WTC11 (cell line): ENCODE measurements at places on chromosomes 2 and 18.
A peak's percentile ranks its signal among the peaks of the same experiment; 100 is the strongest.

DNA sequence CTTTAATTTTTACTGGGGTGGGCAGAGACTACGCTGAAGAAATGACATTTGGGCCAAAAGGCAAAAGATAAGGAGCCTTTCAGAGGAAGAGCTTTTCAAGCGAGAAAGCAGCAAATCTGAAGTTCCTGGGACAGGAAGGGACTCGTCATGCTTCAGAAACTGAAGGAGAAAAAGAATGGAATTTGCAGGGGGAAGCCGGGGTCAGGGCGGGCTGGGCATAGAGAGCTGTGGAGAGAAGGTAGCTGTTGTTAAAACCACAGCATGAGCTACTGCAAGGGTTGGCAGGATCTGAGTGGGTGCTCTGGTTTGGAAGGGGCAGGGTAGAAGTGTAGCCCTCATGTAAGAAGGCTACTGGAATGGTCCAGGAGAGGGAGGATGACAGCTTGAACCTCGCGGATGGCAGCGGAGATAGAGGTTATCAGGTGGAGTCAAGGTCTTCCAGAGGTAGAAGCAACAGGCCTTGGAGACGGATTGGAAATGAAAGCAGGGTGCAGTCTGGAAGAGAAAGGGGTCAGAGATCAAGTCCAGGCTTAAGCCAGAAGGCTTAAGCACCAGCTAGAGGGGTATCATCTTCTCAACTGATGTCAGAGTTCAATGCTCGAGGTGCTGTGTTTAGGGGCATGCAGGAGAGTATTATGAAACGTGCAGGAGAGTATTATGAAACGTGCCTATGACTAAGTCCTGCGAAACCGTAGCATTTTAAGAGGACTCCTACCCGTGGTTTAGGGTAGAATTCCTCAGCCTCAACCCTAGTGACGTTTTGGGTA lies 18.9 kb downstream of the ATP8B1 start:
- no peak for DNase-seq
- peaks cover under 1% of the 10 kb centered on the region; the same call in 1 of the 2 replicates for H3K36me3 ChIP-seq
- 0 out of 2 replicates have a peak overlapping the region, but pooled peaks have one; percentile 0 for H3K27ac ChIP-seq
- peaks cover 27% of the 10 kb centered on the region for H3K4me1 ChIP-seq

DNA sequence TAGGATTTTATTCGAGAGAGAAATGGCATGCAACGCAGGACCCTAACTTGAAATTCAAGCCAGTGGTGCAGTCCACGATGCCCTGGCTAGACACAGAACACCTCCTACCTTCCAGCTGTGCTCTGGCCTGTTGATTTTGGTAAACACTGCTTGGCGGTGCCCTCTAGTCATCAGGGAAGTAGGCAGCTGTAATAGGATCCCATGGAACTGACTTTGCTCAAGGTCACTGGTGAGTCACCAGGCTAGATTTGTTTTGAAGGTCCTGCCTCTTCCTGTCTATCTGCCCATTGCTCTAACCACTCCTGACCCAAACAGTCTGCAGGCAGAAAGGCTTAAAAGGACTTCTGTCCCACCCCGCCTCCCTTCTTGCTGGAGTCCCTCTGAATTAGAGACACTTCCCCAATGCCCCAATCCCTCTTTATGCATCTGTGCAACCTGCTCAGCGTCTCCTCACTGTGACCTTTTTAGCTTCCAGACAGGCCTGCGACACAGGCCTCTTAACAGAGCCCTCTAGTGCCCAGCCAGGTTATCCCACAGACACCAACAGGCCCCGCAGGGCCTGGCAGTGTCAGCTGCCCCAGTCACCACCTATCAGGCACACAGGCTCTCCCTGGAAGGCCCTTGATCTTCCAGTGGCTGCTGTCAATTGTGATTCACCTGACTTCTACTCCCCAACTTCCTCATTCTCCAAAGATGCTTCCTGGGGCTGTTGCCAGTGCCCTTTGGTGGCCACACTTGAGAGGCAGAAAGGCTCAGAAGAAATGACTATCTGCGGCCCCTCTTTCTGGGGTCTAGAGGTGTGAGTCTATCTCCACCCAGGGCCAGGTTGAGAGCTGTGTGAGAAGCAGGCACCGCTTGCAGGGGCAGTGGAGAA lies 5.2 kb downstream of the TMEM127 start:
- peak; percentile 59 for DNase-seq
- peaks cover 3% of the 10 kb centered on the region; the same call in 1 of the 2 replicates for H3K36me3 ChIP-seq
- H3K27me3 ChIP-seq: no peaks in the 10 kb centered on the region
- peak overlapping the region; percentile 25; the same call in 1 of the 2 replicates for H3K4me3 ChIP-seq
- H3K27ac ChIP-seq: peak overlapping the region; percentile 97

DNA sequence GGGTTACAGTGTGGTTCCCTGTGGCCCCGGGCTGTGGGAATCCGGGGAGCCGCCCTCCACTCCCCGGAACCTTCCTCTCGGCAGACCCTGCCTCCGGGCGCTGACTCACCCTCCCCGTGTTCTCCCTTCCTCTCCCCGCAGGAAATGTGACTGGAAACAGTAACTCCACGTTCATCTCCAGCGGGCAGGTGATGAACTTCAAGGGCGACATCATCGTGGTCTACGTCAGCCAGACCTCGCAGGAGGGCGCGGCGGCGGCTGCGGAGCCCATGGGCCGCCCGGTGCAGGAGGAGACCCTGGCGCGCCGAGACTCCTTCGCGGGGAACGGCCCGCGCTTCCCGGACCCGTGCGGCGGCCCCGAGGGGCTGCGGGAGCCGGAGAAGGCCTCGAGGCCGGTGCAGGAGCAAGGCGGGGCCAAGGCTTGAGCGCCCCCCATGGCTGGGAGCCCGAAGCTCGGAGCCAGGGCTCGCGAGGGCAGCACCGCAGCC lies 59.5 kb downstream of the TNFRSF11A start:
- peaks cover 21% of the 10 kb centered on the region for H3K4me1 ChIP-seq
- no peaks in the 10 kb centered on the region; the same call in 1 of the 2 replicates for H3K27me3 ChIP-seq
- H3K36me3 ChIP-seq: no peaks in the 10 kb centered on the region
- DNase-seq: peak; percentile 47

GRCh38 chr2:82857967-82858366 lies 1601.1 kb downstream of the SUCLG1 start:
- no peaks in the 10 kb centered on the region for H3K36me3 ChIP-seq
- H3K4me1 ChIP-seq: peaks cover 2% of the 10 kb centered on the region; the same call in 1 of the 2 replicates
- H3K4me3 ChIP-seq: no peak overlapping the region
- H3K27me3 ChIP-seq: no peaks in the 10 kb centered on the region
- H3K27ac ChIP-seq: no peak overlapping the region
- DNase-seq: no peak

DNA sequence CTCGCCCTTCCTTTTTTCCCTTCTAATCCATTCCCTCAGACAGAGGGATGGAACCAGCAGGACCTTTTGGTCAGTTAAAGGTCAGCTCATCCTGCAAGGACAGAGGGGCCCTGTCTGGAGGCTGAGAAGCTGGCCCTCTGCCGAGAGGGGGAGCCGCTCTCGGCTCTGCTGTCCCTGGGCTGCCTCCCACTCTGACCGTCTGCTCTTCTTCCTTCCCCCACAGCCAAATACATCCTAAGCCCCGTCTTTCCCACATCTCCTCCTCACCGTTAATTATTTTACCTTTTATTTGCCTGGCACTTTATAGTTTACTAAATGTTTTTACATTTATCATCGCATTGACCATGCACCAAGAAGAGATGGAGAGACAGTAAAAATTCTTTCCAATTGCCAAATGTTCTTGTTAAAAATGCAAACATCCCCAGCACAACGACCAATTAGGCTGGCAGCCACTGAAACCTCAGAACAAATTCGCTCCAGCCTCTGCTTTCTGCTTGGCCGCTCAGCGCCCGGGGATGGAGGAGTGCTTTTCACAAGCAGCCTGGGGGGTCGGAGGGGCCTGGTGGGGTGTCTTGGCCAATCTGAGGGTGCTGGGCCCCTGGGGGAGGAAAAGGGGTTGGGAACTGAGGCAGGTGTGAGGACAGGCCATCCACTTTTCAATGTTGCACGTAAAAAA lies 123.7 kb downstream of the TNS1 start:
- H3K4me3 ChIP-seq: no peak overlapping the region
- DNase-seq: no peak
- peaks cover 13% of the 10 kb centered on the region for H3K4me1 ChIP-seq

DNA sequence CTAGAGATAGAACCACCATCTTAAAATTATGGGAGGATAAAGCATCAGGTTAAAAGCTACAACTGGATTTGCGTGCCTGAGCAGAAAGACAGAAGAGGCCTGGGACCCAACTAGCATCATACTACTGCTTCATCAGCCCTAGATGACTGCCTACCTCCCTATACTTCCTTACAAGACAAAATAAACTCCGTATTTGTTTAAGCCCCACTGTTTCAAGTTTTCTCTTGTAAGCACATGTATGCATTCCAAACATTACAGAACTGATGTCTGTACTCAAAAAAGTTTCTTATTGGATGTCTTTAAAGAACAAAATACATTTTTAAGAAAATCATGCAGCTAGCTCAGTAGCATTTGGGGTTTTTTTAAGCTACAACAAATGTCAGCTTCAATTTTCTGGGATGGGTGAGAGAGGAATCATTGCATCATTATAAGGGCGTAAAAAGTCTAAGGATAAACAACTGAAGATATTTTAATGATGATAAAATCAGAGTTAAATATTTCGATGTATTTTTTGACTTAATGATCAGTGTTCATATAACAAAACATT lies 213.1 kb downstream of the EXOC6B start:
- no peak overlapping the region for H3K27ac ChIP-seq
- H3K4me1 ChIP-seq: peaks cover 7% of the 10 kb centered on the region
- no peak overlapping the region for H3K4me3 ChIP-seq
- H3K27me3 ChIP-seq: no peaks in the 10 kb centered on the region
- no peak for DNase-seq
- H3K36me3 ChIP-seq: peaks cover 18% of the 10 kb centered on the region

DNA sequence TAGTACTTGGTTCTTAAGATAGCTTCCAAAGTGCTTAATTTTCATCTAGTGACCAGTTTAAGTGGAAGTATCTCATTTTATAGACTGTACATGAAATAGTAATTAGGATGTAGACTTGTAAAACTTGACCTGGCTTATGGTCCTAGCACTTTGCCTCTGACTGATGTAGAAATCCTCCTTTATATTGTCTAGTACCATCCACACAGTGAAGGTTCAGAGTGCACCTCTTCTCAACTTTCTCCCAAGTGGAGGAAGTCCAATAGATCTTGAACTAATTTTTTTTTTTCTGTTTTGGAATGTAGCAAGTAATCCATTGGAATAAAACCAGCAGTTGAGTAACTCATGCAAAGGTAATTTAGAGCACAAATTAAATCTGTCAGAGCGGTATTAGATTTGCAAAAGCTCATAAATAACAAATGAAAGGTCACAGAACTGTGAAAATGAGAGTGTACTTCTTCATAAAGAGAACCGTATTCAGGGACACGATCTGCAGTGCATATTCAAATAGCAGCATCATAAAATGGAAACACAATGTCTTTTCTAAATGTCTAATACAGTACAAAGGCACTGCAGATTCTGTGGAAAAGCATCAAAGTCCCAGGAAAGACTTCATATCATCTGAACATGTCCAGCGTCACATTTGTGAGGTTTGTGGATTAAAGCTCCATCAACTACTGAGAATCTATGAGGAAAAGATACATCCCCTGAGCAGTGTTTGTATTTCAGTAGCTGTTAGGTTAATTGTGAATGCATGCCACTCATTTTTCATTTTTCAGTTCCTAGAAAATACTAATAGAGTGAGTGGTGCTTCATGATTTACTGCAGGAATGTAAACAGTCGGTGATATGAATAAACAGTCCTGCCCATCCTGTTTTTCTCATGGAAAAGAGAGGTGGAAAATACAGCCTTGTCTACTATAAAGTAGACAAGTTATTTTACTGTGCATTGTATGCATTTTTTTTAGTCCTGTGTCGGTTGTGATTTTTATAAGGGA lies 100.7 kb downstream of the LYPD6 start:
- H3K27me3 ChIP-seq: no peaks in the 10 kb centered on the region
- peaks cover 3% of the 10 kb centered on the region for H3K4me1 ChIP-seq
- H3K4me3 ChIP-seq: no peak overlapping the region

GRCh38 chr18:57915865-57916582 lies 112.9 kb upstream of the ATP8B1 start:
- DNase-seq: no peak
- H3K27me3 ChIP-seq: peaks cover 3% of the 10 kb centered on the region; the same call in 1 of the 2 replicates
- no peak overlapping the region for H3K4me3 ChIP-seq
- H3K27ac ChIP-seq: no peak overlapping the region
- H3K4me1 ChIP-seq: peaks cover 13% of the 10 kb centered on the region

- no peaks in the 10 kb centered on the region; the same call in 1 of the 2 replicates for H3K4me1 ChIP-seq
- H3K36me3 ChIP-seq: no peaks in the 10 kb centered on the region
- no peak for DNase-seq
- no peaks in the 10 kb centered on the region; the same call in 1 of the 2 replicates for H3K27me3 ChIP-seq
- no peak overlapping the region for H3K27ac ChIP-seq
Observed at GRCh38 chr18:24486684-24487083, 26.2 kb downstream of the HRH4 start.

GRCh38 chr2:52934323-52934898 lies 833.2 kb upstream of the CHAC2 start:
- H3K4me3 ChIP-seq: no peak overlapping the region
- 0 out of 2 replicates have a peak, but pooled peaks cover 6% of the 10 kb centered on the region for H3K4me1 ChIP-seq
- no peaks in the 10 kb centered on the region for H3K27me3 ChIP-seq
- H3K36me3 ChIP-seq: peaks cover 16% of the 10 kb centered on the region
- H3K27ac ChIP-seq: no peak overlapping the region

DNA sequence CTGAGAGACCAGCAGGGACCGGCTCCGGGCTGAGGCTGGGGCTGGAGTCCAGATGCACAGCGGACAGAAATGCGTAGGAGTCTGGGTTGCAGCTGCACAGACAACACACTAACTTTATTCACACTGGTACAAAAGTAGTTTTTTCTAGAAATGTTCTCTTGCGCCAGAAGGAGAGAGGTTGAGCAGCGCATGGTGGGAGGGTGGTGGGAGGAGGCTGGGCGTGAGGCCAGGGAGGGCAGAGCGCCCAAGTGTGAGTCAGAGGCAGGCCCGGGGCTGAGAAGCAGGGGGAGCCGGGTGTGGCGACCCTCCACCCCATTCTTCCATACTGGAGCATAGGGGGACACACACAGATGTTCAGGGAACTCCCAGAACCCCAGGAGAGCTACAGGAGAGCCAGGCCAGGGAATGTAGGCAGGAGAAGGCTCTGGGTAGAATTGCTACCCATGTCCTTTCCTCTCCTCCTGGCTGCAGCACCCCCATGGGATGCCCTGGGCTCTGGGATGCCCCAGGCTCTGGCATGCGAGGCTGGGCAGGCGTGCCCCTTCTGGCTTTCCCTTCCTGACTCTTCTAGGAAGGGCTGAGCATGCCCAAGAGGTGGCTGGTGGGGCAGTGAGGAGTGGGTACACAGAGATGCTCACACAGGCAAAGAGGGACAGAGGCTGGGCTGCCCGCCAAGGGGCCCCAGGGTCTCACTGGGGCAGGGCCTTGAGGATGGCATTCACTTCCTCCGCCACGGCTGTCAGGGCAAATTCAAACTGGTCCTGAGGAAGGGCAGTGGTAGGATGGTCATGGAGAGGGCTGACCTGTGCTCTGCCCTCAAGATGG lies 10.6 kb downstream of the DNAJB2 start:
- peaks cover 22% of the 10 kb centered on the region for H3K27me3 ChIP-seq
- no peak overlapping the region for H3K27ac ChIP-seq
- H3K4me3 ChIP-seq: no peak overlapping the region
- H3K4me1 ChIP-seq: peaks cover 20% of the 10 kb centered on the region
- peaks cover 2% of the 10 kb centered on the region; the same call in 1 of the 2 replicates for H3K36me3 ChIP-seq

DNA sequence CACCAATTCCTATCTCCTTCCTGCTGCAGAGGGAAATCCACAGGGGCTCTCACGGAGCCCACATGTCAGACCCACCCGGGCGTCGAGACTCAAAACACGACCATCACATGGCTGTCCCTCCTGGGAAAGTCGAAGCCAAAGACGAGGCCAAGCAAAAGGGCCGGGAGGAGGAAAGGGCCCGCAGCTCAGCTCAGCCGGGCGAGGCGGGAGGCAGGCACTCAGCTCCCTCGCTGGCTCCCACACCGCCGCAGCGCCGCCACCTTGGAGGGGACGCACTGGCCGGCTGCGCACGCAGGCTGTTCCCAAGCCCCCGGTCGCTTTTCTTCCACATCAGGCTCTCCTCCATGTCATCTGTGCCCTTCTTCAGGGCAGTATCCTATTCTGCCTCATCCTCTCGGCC lies 130.4 kb downstream of the L3MBTL4 start:
- H3K36me3 ChIP-seq: no peaks in the 10 kb centered on the region
- no peaks in the 10 kb centered on the region; the same call in 1 of the 2 replicates for H3K27me3 ChIP-seq
- no peak for DNase-seq
- no peak overlapping the region for H3K27ac ChIP-seq
